ENCODE measurements at places on chromosomes 12 and 14.

DNA sequence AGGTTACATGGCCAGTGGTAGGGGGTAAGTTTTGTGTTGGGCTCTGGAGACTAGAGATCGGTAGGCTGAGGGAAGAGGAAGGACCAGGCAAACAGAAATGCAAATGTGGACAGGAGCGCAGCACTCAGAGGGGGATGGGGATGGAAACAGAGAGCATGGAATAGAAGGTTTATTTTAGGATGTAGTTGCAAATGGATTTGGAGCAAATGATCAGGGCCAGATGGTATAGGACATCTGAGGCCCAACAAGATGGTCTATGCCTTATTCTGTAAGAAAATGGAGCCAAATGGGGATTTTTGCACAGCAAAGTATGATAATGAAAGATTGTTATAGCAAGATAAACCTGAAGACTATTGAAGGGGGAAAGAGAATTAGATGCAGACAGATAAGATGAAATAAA is 102.5 kb upstream of the PTPRB start:
- DNase-seq: no peak

DNA sequence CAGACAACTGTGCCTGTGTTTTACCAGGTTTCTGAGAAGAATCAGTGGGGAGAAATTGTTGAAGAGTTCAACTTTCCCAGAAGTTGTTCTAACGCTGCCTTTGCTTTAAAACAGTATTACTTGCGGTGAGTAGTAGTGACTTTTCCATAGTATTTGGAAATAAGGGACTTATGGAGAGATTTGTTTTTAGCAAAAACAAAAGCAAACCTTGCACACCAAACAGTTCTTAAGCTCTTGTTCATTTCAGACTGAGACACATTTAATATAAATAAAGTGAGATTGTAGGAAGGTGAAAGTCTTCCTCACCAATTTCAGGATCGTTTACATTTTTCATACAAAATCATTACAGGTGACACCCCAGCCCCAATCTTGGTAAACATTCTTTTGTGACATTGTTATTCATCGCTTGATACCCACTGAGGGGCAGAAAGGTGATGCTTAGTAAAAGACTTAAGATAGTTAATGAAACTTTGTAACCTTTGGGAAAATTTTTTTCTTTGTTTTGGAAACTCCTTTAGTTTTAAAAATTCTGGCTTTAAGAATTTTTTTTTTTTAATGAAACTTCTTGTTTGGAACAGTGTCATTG is 1.8 kb downstream of the ARID2 start:
- DNase-seq: no peak

- DNase-seq: no peak
These were observed 127.6 kb downstream of the SLC25A47 start for GRCh38 chr14:100450736-100451135.

DNA sequence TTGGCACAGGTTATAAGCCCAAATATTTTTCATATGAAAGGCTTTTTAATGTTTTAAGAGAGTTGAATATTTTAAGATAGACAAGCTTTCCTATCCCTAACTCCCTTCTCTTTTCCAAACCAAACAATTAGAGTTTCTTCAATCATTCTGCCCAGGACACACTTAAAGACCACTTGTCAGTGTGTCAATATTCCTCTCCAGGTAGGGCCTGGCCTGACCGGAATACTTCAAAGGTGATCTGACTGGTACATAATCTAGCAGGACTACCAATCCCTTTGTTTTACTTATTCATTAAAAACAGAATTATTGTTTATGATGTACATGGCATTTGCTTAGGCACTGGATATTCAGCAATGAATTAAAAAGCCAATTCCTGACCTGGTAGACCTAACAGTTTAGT is 24.2 kb upstream of the SNRPF start:
- DNase-seq: no peak

- no peak for DNase-seq
These were observed 2.9 kb upstream of the MMP17 start for GRCh38 chr12:131825146-131825892.

DNA sequence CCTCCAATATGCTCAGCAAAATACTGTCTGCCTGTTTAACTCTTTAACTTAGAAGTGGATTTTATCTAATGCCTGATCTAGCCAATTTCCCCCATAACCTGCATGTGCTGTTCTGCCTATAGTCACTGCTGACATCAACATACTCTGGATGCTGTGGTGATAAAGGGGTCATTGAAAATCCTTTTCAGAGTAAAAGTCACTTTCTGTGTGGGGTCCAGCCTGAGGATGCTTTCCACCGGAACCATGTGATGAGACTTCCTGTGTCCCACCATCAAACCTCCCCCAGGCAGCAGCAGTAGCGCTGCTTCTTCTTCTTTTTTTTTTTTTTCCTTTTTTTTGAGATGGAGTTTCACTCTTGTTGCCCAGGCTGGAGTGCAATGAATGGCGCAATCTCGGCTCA is 607.0 kb downstream of the BCL11B start:
- no peak for DNase-seq

DNA sequence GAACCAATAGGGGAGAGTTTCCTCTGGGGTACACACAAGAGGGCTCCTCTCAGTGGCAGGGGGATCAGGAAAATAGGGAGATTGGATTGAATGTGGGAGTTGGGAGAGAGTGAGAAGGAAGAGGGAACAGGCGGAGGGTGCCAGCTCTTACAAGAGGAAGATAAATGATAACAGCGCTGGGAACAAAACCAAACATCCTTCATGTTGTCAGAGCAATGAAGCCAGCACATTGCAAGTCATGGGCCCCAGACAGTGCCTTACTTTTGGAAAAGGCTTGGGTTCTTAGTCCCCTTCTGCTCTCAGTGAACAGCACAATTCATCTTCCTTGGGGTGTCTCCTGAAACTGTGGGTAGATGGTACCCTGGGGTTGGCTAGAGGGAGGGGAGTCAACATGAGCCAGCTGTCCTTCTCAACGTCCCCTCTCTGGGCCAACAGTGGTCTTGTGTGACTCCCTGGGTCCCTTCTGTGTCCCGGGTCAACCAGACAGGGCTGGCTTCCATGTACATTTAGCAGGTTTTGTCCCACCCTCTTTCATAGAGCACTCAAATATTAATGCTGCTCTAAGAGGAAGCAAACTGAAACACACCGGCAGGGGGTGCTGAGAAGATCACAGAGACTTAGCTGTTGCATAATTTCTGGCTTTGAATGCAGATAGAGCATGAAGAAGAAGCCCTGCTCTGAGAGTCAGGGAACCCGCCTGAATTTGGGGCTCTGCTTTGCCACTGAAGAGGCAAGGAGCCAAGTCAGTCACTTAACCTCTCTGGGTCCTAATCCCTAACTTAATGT is 138.5 kb downstream of the ESRRB start:
- DNase-seq: no peak

GRCh38 chr14:50800032-50800431 is 30.9 kb downstream of the NIN start:
- no peak for DNase-seq

Measured in effector memory CD4-positive, alpha-beta T cell (primary cell).